NCI-H446 treated with DMSO at 0.1 percent for 48 hours (cell line): ENCODE measurements at places on chromosomes 7 and 10.

GRCh38 chr10:132631338-132631735 is 93.8 kb downstream of the INPP5A start:
- DNase-seq, result no peak

GRCh38 chr10:29646960-29647461 is 12.2 kb upstream of the SVIL start:
- no peak for DNase-seq

- DNase-seq, result no peak
Observed at GRCh38 chr7:6730343-6730633, 23.5 kb upstream of the ZNF12 start.

DNA sequence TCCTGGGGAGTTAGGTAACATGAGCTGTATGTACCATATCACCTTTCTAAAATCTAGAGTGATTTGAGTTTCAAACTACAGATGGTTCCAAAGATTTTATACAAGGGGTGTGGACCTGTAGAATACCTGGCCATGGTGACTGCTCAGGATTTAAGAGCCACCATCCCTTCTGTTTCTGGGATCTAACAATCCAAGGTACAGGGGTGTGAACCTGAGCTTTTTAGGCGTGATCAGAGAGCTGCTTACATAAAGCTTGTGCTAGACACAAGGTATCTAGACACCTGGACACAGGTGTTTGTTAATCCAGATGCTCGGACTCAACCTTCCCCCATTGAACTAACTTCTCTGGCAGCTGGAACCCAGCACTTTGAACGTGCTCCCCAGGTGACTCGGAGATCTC is 516.4 kb downstream of the RPS24 start:
- no peak for DNase-seq

DNA sequence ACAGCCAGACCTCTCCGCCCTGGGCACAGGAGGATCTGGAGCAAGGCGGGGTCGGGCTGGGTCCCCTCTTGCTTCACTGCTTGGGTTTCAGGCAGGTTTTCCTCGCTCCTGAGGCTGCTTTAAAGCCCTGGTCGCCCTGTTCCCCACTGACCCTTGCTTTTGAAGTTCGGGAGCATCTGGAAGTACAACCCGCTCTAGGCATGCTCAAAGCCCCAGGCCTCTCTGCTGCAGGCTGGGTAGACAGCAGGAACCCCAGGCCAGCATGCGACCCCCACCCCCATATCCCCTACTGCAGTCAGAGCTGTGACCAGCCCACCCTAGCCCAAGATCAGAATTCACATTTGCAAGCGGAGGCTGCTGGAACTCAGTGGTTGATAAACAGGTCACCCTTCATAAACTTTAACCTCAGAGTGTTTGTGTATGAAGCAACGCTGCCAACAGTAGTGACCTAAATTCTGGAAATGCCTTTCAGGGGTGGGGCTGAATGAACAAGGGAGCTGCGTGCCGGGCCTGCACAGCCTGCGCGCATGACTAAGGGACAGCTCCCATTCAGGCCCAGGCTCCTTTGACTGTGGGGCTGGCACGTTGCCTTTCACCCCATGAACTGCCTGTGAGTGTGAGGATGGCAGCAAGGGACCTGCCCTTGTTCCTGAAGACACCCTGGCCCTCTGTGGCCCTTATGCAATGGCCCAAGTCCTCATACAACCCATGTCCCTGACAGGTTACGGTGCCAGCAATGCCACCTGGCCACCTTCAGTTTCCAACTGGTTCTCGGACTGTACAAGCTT is 52.5 kb downstream of the PROSER2 start:
- DNase-seq, result no peak

DNA sequence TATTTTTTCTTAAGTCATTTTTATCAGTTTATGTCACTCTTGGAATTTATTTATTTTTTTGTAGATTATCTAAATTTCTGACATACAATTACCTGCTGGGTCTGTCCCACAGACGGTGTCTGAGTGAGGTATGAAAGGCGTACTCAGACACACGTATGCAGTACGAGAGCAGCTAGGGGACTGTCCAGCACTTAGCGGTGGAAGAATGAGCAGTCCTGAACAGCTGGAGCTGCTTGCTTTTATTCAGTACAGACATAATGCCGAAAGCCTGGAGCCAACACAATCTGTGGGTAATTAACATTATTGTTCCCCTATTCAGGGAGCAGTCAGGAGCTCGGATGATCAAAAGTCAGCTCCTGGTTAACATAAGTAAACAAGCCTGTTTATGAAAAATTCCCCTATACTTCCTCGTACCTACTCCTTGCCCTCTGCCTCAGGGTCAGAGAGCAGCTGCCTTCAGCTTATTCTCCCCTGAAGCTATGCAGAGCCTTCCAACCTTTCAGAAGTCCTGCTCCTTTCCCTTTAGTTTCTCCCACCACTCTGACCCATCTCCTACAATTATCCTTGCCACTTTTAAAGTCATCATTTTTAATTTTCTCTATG is 488.0 kb upstream of the POM121L12 start:
- no peak for DNase-seq
